ENCODE measurements at places on chromosomes 7 and 10.

DNA sequence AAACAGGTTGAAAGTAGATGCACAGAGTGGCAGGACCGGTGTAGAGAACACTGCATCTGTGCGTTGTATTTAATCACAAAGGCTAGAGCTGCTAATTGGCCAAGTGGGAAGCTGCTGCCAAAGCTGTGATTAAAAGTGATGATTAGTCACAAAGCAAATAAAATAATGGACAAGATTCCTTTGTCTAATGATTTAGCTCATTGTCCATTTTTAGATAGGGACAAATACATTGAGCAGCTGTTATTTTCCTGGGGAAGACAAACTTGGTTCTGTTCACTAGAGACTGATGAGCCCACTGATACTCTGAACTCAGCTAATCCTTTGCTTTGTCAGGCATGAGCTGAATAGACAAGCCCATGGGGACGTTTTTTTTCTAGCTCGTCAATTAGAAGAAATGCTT, 19.7 kb downstream of the UBE3C start:
- DNase-seq: no peak

- DNase-seq: no peak
Observed at GRCh38 chr10:110723224-110723891, 79.2 kb downstream of the RBM20 start.

DNA sequence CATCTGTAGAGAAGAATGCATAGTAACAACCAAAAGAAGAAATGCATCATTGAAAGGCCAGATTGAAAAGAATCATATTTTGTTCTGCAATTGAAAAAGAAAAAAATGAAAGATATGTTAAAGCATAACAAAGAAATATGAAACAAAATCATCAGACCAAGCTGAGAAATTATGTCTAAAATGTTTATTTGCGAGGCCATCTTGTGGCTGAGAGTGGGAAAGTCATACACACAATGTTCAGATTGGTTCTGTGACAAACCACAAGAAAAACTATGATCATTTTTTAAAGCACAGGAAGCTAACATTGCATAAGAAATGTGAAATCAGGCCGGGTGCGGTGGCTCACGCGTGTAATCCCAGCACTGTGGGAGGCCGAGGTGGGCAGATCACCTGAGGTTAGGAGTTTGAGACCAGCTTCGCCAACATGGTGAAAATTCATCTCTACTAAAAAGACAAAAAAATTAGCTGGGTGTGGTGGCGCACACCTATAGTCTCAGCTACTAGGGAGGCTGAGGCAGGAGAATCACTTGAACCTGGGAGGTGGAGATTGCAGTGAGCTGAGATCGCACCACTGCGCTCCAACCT, 36.6 kb downstream of the ABCB5 start:
- DNase-seq: no peak

DNA sequence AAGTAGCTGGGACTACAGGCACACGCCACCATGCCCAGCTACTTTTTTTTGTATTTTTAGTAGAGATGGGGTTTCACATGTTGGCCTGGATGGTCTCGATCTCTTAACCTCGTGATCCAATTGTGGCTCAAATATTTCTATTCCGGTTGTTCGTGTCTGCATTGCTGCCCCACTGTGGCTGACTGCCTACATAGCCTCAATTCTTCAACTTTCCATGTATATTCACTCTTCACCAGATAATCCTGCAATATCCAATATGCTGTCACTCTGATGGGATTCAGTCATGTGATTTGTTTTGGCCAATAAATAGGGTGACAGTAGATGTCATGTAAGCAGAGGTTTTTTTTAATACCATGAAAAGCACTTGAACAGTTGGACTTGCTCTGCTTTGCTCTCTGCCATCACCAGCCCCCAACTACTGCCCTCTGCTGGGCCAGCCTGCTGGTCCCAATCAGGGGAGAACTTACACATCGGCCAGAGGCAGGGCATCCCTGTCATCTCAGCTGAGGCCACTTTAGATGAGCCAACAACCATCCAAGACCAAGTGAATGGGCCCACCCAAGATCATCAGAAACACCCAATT, 56.7 kb downstream of the NSUN6 start:
- DNase-seq: no peak

DNA sequence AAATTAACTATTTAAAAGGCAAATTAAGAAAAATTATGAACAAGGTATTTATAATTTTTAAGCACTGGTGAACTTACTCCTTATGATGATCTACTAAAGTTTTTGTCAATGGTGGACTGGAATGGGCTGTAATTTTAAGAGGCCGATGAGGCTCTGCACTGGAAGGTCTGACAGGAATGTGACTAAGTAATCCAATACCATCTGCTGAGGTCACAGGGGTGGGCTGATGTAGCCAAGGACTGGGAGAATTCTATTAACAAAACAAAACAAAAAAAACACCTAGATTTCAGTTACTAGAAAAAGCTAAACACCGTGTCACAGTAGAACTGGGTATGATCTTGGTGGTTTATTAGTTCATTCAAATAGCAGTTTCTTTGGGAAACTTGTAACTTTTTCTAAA, 75.9 kb downstream of the NRBF2 start:
- DNase-seq: no peak

GRCh38 chr10:14879124-14879927, 660 bp downstream of the SUV39H2 start:
- DNase-seq: peak; percentile 25

GRCh38 chr7:141208539-141208938, 134.7 kb downstream of the TMEM178B start:
- no peak for DNase-seq

- no peak for DNase-seq
Observed at GRCh38 chr10:77320971-77321471, 316.6 kb downstream of the KCNMA1 start.

DNA sequence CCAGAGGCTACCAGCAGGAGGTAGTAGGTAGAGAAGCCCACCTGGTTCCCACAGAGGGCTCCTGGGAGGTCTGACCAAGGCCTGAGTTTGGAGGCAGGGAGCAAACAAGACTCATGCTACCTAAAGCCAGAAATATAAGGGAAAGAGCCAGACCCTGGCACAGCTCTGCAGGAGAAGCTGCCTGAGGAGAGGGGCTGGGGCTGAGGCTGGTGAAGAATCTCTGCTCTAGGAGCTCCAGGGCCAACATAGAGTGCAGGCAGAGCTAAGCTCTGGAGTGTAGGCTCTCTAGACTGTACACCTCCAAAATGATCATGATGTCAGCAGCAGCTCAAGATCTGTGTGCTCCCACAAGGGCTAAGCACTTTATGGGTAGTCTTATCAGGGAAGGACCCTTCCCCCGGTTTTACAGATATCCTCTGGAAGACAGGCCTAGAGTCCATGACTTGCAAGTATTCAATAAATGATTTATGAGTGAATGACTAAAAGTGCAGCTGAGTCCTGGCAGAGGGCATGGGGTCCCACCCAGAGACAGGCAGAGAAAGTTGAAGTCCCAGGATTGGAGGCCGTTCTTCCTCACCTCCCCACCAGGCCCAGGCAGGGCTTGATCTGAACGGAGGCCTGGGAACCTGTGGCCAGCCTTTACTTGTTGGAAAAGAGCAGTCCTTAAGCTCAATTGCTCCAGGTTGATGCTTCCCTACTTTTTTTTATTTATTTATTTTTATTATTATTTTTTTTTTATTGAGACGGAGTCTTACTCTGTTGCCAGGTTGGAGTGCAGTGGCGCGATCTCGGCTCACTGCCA, 71.5 kb upstream of the LRRC4 start:
- DNase-seq: no peak

DNA sequence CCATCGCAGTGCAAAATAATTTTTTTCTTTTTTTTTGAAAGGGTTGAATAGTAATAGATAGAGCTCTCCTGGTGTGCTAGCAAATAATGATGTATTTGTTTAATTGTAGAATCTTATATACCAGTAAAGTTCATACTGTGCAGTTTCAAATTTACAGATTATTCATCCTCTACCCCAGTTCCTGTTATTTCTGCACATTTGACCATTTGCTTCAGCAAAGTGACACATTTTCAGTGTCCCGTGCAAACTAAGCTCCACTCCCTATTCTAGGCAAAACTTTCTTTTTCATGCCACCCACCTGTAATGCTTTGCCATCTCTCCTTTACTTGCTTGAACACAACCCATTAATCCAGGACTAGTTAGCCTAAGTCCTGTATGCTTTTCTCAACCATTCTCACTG, 43.0 kb downstream of the SHOC2 start:
- DNase-seq: no peak

DNA sequence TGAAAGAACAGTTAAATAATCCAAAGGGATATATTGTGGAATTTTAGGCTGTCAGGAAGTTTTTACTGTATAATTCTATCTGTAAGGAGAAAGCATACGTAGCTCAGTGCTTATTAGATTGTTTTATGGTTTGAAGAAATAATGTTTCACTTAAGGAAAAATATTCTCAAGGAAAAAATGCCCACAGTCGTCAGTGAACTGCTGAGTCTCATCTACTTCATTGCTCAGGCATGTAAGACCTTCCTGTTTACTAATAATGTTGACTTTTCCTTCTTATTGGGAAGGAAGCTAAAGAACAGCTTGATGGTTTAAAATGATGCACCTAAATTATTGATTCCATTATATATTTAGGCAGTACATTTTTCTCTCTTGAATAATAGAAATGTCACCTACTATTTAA, 304.2 kb downstream of the SDK1 start:
- no peak for DNase-seq

- DNase-seq: no peak
Observed at GRCh38 chr10:97961945-97962344, 68.5 kb downstream of the CRTAC1 start.

- DNase-seq: no peak
Observed at GRCh38 chr7:143250199-143250598, 13.0 kb upstream of the GSTK1 start.

Data from activated CD4-positive, alpha-beta T cell treated with anti-CD3 and anti-CD28 coated beads, Interleukin-2, amount 50 U/mL, for 4 hours (primary cell).